ENCODE measurements at places on chromosomes 12 and 14. TPM values are rescaled to one million over a fixed set of nuclear protein-coding genes. Genes with fewer than 3 reads are reported as not detected.

DNA sequence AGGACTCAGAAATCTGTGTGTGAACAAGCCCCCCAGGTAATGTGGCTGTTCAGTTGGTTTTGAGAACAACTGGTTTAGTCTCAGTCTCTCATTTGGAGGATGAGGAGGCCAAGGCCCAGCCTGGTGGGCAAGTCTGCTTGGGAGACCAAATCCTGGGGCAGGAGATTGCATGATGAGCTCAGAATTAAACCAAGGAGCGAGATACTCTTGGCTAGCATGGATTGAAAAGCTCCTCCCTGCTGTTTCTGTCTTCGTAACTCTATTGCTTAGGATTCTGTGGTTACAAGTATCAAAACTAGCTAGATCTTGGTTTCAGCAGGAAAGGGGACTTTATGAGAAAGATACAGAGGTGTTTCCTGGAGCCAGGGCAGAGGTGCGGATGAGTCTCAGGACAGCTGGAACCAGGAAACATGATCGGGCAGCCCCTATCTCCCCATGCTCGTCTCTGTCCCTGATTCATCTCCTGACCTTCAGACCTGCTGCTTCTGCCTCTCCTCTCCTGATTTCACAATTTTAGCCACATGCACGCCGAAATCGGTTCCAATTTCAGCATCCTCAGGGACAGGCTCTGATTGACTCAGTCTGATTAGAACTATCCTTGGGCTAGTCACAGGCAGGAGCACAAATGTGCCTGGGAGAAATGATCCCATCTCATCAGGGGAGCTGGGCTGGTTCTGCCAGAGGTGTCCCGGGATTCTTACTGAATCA is 40.2 kb upstream of the RIN3 start:
- no peaks in the 10 kb centered on the region for H3K27me3 ChIP-seq
- no peak overlapping the region for H3K4me3 ChIP-seq
- H3K27ac ChIP-seq = no peak overlapping the region
- DNase-seq = no peak

DNA sequence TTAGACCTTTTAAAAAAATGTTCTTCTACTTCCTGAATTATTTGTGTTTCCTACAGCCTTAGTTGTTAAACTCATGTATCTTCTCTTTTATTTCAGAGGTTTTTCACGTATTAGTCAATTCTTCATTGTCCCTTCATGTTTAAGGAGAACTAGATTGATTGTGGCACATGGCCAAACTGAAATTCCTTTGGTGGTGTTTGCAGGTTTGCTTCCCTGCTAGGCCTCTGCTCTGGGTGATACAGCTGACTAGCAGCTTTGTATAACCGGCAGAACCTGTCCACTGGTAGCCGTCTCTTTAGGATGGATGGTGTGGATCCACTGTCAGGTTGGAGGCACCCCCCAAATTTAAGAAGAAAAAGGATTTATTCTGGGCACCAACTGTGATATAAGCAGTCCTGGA is 262.1 kb downstream of the FBXL14 start:
- H3K4me3 ChIP-seq = no peak overlapping the region
- H3K4me1 ChIP-seq = peaks cover 9% of the 10 kb centered on the region
- no peak overlapping the region for H3K27ac ChIP-seq
- DNase-seq = peak; percentile 80
- no peaks in the 10 kb centered on the region for H3K36me3 ChIP-seq

DNA sequence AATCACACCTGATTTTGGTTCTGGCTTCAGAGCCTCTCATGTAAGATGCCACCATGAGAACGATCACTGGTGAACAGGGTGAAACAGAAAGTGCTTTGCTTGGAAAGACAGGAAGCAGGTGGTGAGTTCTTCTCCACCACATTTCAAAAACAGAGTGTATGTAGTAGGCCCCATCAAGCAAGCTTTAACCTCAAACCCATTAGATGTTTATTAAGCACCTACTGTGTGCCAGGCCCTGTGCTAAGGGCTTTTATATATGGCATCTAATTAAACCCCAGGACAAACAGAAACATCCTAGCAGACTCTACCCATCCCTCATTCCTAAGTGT is 47.8 kb upstream of the MED13L start:
- H3K27ac ChIP-seq = no peak overlapping the region

KRT84 gene
- total RNA-seq = not detected

- no peak overlapping the region for H3K27ac ChIP-seq
- H3K4me3 ChIP-seq = no peak overlapping the region
- no peaks in the 10 kb centered on the region for H3K4me1 ChIP-seq
- H3K27me3 ChIP-seq = no peaks in the 10 kb centered on the region
- DNase-seq = no peak
- peaks cover 13% of the 10 kb centered on the region for H3K36me3 ChIP-seq
Measured at GRCh38 chr12:51661199-51661598, 70.2 kb downstream of the SCN8A start.

- peak; percentile 49 for DNase-seq
- H3K27ac ChIP-seq = no peak overlapping the region
- H3K36me3 ChIP-seq = no peaks in the 10 kb centered on the region
- no peak overlapping the region for H3K4me3 ChIP-seq
Measured at GRCh38 chr14:57574617-57575288, 81.1 kb upstream of the CCDC198 start.

STAC3 gene
- total RNA-seq = 1.4 TPM

SLC2A13 gene
- total RNA-seq = 3.2 TPM

LMNTD1 gene
- not detected for total RNA-seq

PGF gene
- 0.26 TPM for total RNA-seq

DNA sequence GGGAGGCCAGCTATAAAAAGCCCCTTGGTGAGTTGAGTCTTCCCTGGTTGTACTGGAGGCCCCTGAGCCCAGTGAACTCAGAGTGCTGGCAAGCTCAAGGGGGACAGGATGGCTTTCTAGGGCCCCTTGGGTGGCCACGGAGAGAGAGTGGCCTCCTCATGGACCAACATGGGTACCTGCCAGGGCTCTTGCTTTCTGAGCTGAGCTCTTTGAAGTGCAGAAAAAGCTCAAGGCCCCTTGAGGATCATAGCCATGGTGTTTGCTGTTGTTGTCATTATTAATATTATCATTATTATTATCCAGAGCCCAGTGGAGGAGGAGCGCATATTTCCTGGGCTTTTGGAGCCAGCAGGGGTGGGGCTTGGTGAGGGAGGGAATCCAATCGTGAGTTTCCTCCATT is 6.7 kb downstream of the RNFT2 start:
- H3K27ac ChIP-seq = no peak overlapping the region
- H3K27me3 ChIP-seq = no peaks in the 10 kb centered on the region
- H3K36me3 ChIP-seq = no peaks in the 10 kb centered on the region
- H3K4me3 ChIP-seq = no peak overlapping the region
- no peak for DNase-seq

SIVA1 gene
- total RNA-seq = 519 TPM

ANKRD33 gene
- total RNA-seq = not detected

MBD6 gene
- 13.1 TPM for total RNA-seq
